NAMALWA (cell line): ENCODE measurements at places on chromosomes 1 and 21.

DNA sequence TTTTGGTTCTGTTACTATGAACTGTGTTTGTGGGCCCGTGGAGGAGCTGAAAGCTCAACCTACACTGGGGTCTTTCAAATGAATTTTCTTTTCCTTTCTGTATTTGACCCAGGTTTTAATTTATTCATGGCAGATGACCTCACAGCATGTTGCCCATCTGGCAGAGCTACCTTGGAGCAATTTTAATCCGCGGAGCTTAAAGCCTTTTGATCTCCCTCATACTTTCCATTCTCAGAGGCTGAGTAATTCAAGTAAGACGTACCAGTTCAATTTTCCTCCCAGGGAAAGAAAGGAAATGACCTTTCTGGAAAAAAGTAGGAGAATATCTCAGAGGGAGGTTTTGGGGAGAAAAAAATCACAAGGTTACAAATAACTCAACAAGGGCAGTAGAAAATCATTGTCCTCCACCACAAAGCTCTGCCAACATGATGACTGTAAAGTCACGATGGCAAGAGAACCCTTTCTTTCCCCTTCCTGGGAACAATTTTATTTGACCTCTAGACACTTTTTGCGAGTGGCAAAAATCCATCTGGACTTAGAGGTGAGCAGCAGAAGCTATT lies 21.6 kb upstream of the PCP4 start:
- DNase-seq: no peak

GRCh38 chr21:44024887-44025353 lies 12.8 kb downstream of the TRAPPC10 start:
- no peak for DNase-seq

DNA sequence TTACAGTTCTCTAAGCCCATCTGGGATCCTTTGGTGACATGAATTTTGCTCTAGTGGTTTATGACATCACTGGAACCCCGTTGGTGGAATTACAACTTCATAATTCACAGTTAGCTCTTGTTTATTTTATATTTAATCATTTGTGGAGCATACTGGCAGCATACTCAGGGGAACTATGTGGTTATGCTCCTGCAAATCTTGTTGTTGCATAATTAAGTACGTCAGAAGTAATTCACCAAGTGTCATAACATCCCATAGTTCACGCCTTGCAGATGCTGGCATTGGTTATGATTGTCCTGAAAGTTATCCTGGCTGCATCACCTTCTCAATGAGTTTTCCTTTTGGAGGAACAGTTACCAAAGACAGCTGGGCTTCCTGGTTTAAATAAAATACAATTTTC lies 16.5 kb downstream of the PRRX1 start:
- DNase-seq: no peak

DNA sequence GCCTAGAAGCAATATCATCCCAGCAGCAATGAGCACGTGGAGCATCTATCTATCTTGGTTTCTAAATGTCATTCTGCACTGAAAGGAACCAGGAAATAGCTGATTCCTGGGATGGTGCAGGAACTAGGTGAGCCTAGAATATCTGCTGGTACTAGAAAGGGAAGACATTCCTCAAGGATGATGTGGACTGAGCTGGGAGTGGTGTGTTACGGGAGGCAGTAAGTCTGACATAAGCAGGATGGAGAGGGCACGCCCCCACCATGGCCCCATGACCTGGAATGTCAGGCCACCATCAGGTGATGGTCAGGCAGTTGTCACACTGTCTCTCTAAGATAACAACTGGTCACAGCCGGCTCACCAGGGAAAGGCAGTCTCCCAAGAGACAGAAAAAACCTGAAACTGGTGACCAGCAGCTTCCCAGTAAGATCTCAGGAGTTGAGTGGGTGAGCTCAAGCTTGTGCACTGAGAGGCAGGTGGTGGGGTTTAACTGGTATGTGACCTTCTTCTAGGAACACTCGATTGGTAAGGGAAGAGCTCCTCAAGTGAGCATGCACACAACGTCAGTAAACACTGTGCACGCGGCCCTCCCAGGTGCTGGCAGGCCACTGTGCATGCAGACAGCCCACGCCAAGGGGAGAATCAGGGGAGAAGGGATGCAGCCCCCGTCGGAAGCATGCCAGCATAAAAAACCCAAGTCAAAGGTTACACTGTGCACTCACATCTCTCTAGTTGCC lies 148.7 kb downstream of the ADSS2 start:
- DNase-seq: no peak

GRCh38 chr1:184296466-184297243 lies 90.2 kb upstream of the C1orf21 start:
- no peak for DNase-seq
